Heart right ventricle (tissue), 16 donors: ENCODE measurements at places on chromosomes 6 and 20. TPM values are rescaled to one million over a fixed set of nuclear protein-coding genes. Genes with fewer than 3 reads are reported as not detected.

GRCh38 chr20:63071541-63072181 lies 64.9 kb upstream of the BHLHE23 start:
- peaks cover 53% of the 10 kb centered on the region for H3K27me3 ChIP-seq
- H3K4me1 ChIP-seq: peaks cover 7% of the 10 kb centered on the region
- H3K4me3 ChIP-seq: no peak overlapping the region
- no peak overlapping the region for H3K27ac ChIP-seq

GRCh38 chr6:132392270-132392646 lies 9.0 kb downstream of the MOXD1 start:
- no peak for DNase-seq
- H3K4me1 ChIP-seq: no peaks in the 10 kb centered on the region
- H3K36me3 ChIP-seq: no peaks in the 10 kb centered on the region

DNA sequence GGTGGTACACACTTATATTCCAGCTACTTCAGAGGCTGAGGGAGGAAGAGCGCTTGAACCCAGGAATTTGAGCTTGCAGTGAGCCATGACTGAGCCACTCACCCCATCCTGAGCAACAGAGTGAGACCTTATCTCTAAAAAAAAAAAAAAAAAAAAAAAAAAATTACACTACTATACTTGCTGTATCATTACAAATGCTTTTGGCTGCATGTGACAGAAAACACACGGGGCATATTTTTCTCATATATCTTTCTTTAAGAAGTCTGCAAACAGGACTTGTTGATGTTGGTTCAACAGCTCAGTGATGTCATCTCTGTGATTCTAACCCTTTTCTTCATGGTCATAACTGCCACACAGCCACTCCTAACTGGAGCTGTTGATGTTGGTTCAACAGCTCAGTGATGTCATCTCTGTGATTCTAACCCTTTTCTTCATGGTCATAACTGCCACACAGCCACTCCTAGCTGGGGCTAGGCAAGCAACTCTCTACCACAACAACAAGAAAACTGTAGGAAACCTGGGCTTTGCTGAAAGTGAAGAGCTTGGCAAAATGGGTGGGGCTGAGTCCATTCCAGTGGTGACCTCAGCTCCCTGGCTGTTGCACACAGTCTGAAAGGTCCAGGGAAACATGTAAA lies 19.8 kb downstream of the MTFR2 start:
- H3K27me3 ChIP-seq: no peaks in the 10 kb centered on the region
- no peak overlapping the region for H3K4me3 ChIP-seq
- H3K4me1 ChIP-seq: no peaks in the 10 kb centered on the region
- no peak overlapping the region for H3K27ac ChIP-seq
- no peaks in the 10 kb centered on the region for H3K36me3 ChIP-seq

GRCh38 chr6:157376706-157377230 lies 4.2 kb upstream of the ZDHHC14 start:
- no peak overlapping the region for H3K27ac ChIP-seq
- no peaks in the 10 kb centered on the region for H3K4me1 ChIP-seq
- no peaks in the 10 kb centered on the region for H3K27me3 ChIP-seq

GRCh38 chr6:13009461-13009860 lies 292.9 kb downstream of the PHACTR1 start:
- H3K4me3 ChIP-seq: no peak overlapping the region
- peaks cover 42% of the 10 kb centered on the region for H3K4me1 ChIP-seq
- H3K27me3 ChIP-seq: no peaks in the 10 kb centered on the region
- no peak for DNase-seq

FABP7 gene
- not detected for total RNA-seq
